Left renal cortex interstitium (tissue), 4 donors: ENCODE measurements at places on chromosomes 16 and 17. TPM values are rescaled to one million over a fixed set of nuclear protein-coding genes. Genes with fewer than 3 reads are reported as not detected.

DNA sequence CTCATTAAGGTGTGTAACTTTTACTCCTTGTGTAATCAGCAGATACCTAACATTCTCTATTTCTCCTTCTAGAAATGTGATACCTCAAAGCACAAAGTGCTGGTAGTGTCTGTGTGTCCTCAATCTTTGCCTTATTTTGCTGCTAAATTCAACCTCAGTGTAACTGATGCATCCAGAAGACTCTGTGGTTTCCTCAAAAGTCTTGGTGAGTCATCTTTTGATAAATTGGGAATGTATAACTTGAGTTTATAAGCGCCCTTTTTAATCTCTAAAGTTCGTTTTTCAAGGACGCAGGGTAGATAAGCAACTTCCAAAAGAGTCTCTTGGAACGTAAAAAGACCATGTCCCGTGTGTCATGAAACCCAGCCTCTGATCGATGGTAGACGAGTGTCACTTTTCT, 10.2 kb downstream of the NARF start:
- no peak for DNase-seq

DNA sequence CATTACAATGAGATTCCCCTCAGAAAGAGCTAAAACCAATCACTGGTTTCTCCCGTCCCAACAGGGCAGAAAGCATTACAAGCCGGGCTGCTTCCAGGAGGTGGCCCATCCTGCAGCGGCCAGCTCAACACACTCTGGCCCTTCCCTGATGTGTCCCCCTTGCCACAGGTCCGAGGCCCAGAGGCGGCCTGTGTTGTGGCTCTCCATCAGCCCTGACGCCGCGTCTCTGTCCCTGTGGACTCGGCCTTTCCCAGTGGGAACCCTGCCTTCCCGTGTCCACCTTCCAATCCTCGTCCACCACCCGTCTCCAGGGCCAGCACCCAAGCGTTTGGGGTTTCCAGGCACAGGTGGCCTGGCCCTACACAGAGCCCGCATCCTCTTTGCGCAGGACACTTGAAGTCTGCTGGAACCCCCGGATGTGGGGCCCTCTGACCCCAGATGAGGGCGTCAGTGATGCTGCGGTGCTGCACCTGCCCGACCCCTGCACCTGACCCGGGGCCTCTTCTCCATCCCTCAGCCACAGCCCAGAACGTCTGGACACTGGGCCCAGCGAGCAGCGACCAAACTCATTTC, 21.1 kb downstream of the RAB40B start:
- DNase-seq = no peak

DNA sequence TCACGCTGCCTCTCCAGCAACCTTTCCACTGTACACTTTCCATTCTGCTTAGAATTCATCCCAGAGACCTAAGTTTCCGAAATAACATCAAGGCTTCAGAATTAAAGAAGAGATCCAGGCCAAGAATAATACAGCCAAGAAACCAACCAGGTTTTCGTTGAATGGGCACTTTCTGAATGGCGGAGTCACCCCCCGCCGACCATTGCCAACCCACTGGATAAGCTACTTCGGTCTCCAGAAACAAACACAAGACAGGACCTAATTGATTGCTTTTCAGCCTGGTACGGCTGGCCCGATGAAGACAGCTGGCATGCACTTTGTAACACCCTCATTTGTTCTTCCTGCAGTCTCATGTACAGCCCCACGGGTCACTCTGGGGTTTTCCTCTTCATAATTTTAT, 308.1 kb upstream of the ZFHX3 start:
- no peak for DNase-seq

DNA sequence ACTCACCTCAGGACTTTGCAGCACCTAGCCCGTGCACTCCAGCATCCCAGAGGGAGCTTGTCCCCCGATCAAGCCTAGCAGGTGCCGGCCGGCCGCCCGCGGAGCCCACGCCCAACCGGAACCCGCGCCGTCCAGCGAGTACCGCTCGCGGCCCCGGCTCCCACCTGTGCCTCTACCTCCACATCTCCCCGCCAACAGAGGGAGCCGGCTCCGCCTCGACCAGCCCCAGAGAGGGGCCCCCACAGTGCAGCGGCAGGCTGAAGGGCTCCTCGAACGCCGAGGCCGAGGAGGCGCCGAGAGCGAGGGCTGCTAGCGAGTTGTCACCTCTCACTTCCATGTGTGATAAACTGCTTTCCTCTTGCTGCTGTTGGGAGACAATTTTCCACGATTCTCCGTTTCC, 41.1 kb upstream of the DHRS7B start:
- DNase-seq = no peak

- DNase-seq = no peak
These were observed 166.2 kb upstream of the ASIC2 start for GRCh38 chr17:33459078-33459940.

- no peak for DNase-seq
These were observed at the start of gene CD300LD for GRCh38 chr17:74592087-74592990. Gene CD300LD, minus strand, starts transcription at chr17:74592283. Its CDS starts 81 bp downstream, at chr17:74592202.

- no peak for DNase-seq
These were observed 40.2 kb downstream of the C17orf67 start for GRCh38 chr17:56793531-56793930.

- no peak for DNase-seq
These were observed 2.0 kb downstream of the GPRC5B start for GRCh38 chr16:19882646-19883045.

Gene ARL6IP1
- 295 TPM for polyA plus RNA-seq

Gene C16orf90
- not detected for polyA plus RNA-seq

Gene NPIPA8
- polyA plus RNA-seq = 3.1 TPM

Gene PRSS36
- 0.92 TPM for polyA plus RNA-seq

Gene NPB
- polyA plus RNA-seq = 0.51 TPM

Gene SNTB2
- polyA plus RNA-seq = 13.3 TPM

Gene SULT1A1
- polyA plus RNA-seq = 28.6 TPM
